ENCODE measurements at places on chromosomes 13 and 19.

- no peak for DNase-seq
Observed at GRCh38 chr19:30722186-30722585, 350.0 kb downstream of the ZNF536 start.

- DNase-seq = no peak
Observed at GRCh38 chr13:26594363-26594762, 36.9 kb downstream of the WASF3 start.

GRCh38 chr19:57362419-57362818 is 932 bp upstream of the TRAPPC2B start:
- DNase-seq = no peak

GRCh38 chr13:112024577-112024976 is 42.4 kb upstream of the SOX1 start:
- DNase-seq = no peak

GRCh38 chr19:21566073-21566472 is 60.7 kb downstream of the ZNF429 start:
- no peak for DNase-seq

DNA sequence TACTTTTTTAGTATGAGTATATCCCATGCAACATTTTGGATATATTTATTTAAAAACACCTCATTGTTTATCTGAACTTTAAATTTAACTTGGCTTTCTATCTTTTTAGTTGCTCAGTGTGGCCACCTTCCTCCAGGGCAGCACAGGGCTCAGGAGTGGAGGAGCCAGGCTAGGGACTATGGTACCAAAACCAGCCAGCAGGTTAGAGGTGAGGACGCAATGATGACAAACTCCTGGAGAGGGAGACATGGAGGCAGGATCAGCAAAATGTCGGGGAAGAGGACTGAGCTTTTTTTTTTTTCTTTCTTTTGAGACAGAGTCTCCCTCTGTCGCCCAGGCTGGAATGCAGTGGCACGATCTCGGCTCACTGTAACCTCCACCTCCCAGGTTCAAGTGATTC is 29.6 kb upstream of the CALM3 start:
- no peak for DNase-seq

- no peak for DNase-seq
Observed at GRCh38 chr13:102726430-102726829, 31.6 kb upstream of the METTL21C start.

DNA sequence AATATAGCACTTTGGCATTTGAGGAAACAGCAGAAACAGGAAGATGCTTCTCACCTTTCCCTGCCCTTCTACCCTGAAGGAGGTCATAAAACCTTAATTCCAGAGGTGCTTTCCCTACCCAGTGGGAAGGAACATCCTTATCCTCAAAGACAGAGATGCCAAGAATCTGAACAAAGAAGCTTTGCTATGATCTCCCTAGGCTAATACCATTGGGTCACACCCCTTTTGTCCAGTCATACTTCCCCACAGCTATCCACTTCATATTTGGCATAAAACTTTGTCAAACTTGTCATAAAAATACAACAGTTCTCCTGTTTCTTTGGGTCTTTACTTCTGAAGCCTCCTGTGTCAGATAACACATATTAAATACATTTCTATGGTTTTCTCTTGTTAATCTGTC is 21.7 kb upstream of the RXFP2 start:
- DNase-seq = no peak

- DNase-seq = no peak
Observed at GRCh38 chr13:105573136-105573535, 962.3 kb downstream of the EFNB2 start.

GRCh38 chr13:109941951-109942350 is 155.6 kb upstream of the IRS2 start:
- DNase-seq = no peak

- DNase-seq = no peak
Observed at GRCh38 chr13:85825454-85825853, 26.2 kb upstream of the SLITRK6 start.

- DNase-seq = no peak
Observed at GRCh38 chr19:18473706-18474087, 35.8 kb upstream of the ISYNA1 start.

GRCh38 chr13:110137680-110138009 is 169.3 kb downstream of the COL4A1 start:
- DNase-seq = peak; percentile 58

Measured in dorsolateral prefrontal cortex (tissue), 122 donors.